ENCODE measurements at places on chromosomes 6 and 20.

DNA sequence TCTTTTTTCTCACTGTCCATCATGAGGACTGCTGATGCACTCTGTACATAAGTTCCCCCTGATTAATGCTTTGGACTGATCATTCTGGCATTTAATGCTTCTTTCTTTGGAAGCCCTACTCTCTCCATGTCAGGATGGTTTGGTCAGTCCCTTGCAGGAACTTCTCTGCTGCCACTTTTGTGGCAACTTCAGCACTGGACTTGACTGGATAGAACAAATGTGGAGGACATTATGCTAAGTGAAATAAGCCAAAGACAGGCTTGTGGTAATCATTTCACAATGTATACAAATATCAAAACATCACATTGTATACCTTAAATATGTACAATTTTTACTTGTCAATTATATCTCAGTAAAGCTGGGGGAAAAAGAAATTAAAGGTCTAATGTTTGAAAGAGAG is 12.2 kb upstream of the BRPF3 start:
- H3K36me3 ChIP-seq = no peaks in the 10 kb centered on the region
- H3K27me3 ChIP-seq = no peaks in the 10 kb centered on the region
- no peaks in the 10 kb centered on the region for H3K4me1 ChIP-seq
- H3K27ac ChIP-seq = no peak overlapping the region

DNA sequence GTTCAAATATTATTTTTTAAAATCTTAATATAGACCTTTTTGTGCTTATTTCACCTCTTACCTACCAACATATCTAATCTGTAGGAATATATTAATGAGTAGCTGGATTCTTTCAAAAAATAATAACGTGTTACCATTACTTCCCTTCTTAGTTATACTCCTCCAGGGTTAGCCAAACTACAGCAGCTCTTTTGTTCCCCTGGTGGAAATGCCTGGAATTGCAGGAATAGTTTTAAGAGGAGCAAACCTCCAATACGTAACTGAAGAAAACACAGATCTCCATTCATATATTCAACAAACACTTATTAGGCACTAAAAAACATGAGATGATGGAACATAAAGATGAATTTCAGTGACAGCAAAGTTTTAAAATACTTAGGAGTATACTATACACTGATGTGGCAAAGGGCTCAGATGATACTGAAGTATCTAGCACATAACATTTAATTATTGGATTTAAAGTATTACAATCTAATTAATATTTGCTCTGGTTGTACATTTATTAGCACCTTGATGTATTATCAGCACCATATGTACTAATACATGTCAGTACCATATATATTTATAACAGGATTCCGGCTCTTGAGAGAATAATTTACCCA is 78.3 kb downstream of the TBX18 start:
- H3K4me1 ChIP-seq = no peaks in the 10 kb centered on the region
- H3K27ac ChIP-seq = no peak overlapping the region
- H3K36me3 ChIP-seq = no peaks in the 10 kb centered on the region
- no peak for DNase-seq
- no peaks in the 10 kb centered on the region for H3K27me3 ChIP-seq
- H3K4me3 ChIP-seq = no peak overlapping the region

DNA sequence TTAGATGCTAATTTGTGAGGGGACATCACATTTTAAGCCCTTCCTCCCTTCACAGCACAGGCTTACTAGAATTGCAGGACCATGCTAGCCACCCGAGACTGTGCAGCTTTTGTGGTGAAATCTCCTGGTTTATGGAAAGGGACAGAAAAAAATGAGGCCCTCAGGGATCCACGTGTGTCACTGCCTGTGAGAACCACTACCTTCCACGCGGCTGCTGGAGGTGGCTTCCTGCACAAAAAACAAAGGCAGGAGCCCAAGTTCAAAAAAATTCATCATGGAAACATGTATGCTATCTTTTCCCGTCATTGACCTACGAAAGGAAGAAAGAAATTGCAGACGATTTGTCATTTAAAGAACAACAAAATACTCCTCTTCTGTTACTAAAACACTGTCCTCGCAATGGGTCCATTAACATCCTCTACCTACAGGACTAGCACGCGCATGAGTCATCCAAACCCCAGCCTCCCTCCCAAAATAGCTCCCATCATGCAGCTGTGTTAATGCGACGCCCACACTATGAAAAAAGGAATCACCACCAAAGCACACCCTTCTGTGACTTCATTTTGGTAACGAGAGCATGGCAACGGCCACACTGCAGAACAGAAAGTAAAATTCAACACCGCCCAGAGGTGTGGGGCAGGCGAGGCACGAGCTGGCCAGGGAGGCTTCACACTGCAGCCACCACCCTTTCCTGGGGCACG is 45.7 kb downstream of the RAMACL start:
- no peaks in the 10 kb centered on the region for H3K27me3 ChIP-seq
- peak; percentile 66 for DNase-seq
- peak overlapping the region; percentile 49 for H3K4me3 ChIP-seq

DNA sequence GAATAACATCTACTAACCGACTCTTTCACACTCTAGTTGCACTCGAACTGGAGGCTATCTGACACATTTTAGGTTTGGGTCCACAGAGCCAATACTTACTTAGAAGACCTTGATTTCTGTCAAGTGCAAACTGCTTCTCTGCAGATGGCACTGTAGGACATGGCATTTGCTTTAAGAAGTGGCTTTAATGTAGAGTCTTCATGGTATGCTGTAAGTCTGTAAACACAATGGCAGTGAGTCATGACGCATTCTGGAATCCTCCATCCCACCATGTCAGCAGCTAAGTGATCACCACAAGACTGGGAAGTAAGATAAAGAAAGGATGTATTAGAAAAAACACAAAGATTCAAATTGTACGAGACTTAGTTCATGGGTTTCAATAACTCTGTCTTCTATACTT is 377.0 kb upstream of the NOX3 start:
- H3K4me3 ChIP-seq = no peak overlapping the region
- no peaks in the 10 kb centered on the region for H3K4me1 ChIP-seq
- no peaks in the 10 kb centered on the region for H3K36me3 ChIP-seq
- H3K27ac ChIP-seq = no peak overlapping the region
- no peaks in the 10 kb centered on the region for H3K27me3 ChIP-seq

GRCh38 chr6:112253841-112254816 is at the start of gene LAMA4:
Gene LAMA4, minus strand, starts transcription at chr6:112254567. Its CDS starts 417 bp downstream, at chr6:112254150.
- H3K4me1 ChIP-seq = no peaks in the 10 kb centered on the region
- H3K27ac ChIP-seq = no peak within 1 kb of the TSS
- no peak within 1 kb of the TSS for H3K4me3 ChIP-seq
- H3K36me3 ChIP-seq = no peaks in the 10 kb centered on the region
- peaks cover 20% of the 10 kb centered on the region for H3K27me3 ChIP-seq
- DNase-seq = no peak

- no peak overlapping the region for H3K4me3 ChIP-seq
- H3K27me3 ChIP-seq = no peaks in the 10 kb centered on the region
- no peaks in the 10 kb centered on the region for H3K36me3 ChIP-seq
Observed at GRCh38 chr20:59324521-59325141, 24.2 kb downstream of the EDN3 start.

GRCh38 chr6:75266716-75267291 is 17.8 kb downstream of the TMEM30A start:
- no peaks in the 10 kb centered on the region for H3K27me3 ChIP-seq
- H3K27ac ChIP-seq = no peak overlapping the region
- no peak for DNase-seq
- H3K4me1 ChIP-seq = peaks cover 8% of the 10 kb centered on the region
- H3K36me3 ChIP-seq = no peaks in the 10 kb centered on the region

GRCh38 chr20:2451939-2452732 is 18.5 kb downstream of the SNRPB start:
- H3K4me1 ChIP-seq = no peaks in the 10 kb centered on the region
- H3K36me3 ChIP-seq = no peaks in the 10 kb centered on the region
- no peak overlapping the region for H3K27ac ChIP-seq
- no peaks in the 10 kb centered on the region for H3K27me3 ChIP-seq
- no peak overlapping the region for H3K4me3 ChIP-seq

DNA sequence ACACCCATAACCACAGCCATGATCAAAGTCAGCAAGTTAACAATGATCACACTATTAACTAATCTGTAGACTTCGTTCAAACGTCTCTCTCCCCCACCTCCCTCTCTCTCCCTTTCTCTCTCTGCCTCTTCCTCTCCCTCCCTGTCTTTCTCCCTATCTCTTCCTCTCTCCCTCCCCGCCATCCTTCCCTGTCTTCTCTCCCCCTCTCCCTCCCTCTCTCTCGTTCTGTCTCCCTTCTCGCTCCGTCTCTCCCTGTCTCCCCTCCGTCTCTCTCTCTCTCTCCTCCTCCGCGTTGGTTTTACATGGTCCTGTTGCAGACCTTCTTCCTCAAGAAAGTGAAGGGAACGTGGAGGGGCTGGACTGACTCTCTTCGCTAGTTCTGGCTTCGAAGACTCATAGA is 308.9 kb upstream of the FOXQ1 start:
- no peak for DNase-seq
- H3K27me3 ChIP-seq = no peaks in the 10 kb centered on the region
- H3K4me3 ChIP-seq = no peak overlapping the region

DNA sequence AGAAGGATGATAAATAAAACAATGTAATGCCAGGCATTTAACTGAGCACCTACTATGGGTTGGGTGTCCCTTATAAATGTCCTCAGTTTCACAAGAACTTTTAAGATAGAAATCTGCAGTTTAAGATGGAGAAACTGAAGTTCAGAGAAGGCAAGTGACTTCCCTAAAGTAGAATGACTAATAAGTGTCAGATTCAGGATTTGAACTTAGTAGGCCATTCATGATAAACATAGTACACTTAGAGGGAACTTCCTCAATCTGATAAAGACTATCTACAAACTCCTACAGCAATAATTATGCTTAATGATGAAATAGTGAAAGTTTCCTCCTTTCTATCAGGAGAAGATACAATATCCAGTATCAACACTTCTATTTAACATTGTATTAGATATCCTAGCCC is 43.9 kb downstream of the NCR2 start:
- peaks cover 3% of the 10 kb centered on the region for H3K4me1 ChIP-seq
- no peak overlapping the region for H3K27ac ChIP-seq
- no peak for DNase-seq
- H3K36me3 ChIP-seq = no peaks in the 10 kb centered on the region

GRCh38 chr6:163883984-163884383 is 469.5 kb downstream of the QKI start:
- no peaks in the 10 kb centered on the region for H3K36me3 ChIP-seq
- no peak for DNase-seq
- no peak overlapping the region for H3K27ac ChIP-seq
- H3K4me1 ChIP-seq = no peaks in the 10 kb centered on the region
- H3K4me3 ChIP-seq = no peak overlapping the region

DNA sequence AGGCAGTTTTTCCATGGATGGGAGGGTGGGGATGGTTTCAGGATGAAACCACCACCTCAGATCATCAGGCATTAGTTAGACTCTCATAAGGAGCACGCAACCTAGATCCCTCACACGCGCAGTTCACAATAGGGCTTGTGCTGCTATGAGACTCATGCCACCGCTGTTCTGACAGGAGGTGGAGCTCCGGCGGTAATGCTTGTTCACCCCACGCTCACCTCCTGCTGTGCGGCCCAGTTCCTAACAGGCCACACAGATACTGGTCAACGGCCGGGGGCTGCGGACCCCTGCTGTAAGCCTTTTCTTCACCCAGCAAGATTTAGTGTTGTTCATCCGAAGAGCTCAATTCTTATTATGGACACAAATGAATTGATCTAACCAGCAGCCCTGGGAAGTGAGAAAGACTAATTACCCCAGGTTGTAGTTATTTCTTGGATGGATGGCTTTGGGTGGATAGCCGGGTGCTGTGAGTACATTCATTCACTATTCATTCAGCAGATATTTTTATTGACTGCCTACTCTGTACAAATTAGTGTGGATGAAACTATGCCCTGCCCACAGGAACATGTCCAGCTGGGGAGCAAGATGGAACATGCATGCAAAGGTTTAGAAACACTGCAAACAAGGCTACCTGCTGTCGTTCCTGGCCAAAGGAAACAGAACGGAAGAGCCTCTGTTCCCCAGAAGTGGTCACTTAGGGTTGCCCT is 57.2 kb downstream of the RIOK1 start:
- H3K4me3 ChIP-seq = no peak overlapping the region
- no peaks in the 10 kb centered on the region for H3K36me3 ChIP-seq
- H3K4me1 ChIP-seq = no peaks in the 10 kb centered on the region
- no peak for DNase-seq
- H3K27ac ChIP-seq = no peak overlapping the region
- H3K27me3 ChIP-seq = peaks cover 3% of the 10 kb centered on the region

- peaks cover 34% of the 10 kb centered on the region for H3K4me1 ChIP-seq
- no peaks in the 10 kb centered on the region for H3K36me3 ChIP-seq
- peak overlapping the region; percentile 89 for H3K27ac ChIP-seq
- no peaks in the 10 kb centered on the region for H3K27me3 ChIP-seq
Observed at GRCh38 chr6:29967379-29968010, 25.2 kb downstream of the HLA-A start.

GRCh38 chr20:40631119-40631631 is 57.9 kb downstream of the MAFB start:
- no peaks in the 10 kb centered on the region for H3K4me1 ChIP-seq
- H3K27me3 ChIP-seq = no peaks in the 10 kb centered on the region
- DNase-seq = no peak
- no peak overlapping the region for H3K4me3 ChIP-seq
